Urinary bladder (tissue), 4 donors: ENCODE measurements at places on chromosomes 7 and 10.

- no peak for DNase-seq
These were observed 14.9 kb upstream of the COL13A1 start for GRCh38 chr10:69786791-69787190.

DNA sequence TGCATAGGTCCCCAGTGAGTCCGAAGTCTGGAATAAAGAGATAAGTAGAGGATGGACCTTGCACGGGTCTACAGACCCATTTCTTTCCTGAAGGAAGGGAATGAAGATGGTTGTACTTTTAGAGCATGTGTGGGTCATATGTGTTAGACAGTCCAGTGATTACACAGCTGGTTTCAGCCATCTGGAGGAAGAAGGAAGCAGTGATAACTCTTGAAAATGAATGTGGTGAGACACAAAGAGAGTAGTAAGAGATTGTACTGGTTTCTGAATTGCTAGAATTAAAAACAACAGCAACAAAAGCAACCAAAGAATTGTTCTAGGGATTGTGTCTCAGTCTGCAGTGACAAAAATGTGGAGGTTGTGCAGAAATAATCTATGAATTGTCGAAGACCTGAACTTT is 258.9 kb downstream of the SUGCT start:
- DNase-seq = no peak

GRCh38 chr10:71580415-71580814 is 139.2 kb downstream of the C10orf105 start:
- DNase-seq = no peak

DNA sequence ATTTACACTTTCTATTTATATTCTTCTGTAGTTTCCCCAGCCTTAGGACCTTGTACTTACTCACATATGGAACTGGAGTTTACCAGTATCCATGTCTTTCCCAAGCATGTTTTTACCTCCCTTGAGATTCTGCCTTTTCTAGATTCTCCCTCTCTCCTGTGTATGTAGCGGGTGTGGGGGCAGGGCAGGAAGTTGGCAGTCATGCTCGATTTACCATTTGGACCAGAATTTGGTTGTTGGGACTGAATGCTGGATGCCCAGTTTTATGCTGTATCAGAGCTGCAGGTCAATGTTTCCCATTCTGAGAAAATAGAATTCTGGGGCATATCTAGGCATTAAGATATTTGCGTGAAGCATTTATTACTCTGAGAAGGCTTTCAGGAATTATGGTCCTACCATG is 14.2 kb downstream of the INPP5F start:
- no peak for DNase-seq

- DNase-seq = no peak
These were observed 282.9 kb downstream of the CSTF2T start for GRCh38 chr10:51416494-51416893.

DNA sequence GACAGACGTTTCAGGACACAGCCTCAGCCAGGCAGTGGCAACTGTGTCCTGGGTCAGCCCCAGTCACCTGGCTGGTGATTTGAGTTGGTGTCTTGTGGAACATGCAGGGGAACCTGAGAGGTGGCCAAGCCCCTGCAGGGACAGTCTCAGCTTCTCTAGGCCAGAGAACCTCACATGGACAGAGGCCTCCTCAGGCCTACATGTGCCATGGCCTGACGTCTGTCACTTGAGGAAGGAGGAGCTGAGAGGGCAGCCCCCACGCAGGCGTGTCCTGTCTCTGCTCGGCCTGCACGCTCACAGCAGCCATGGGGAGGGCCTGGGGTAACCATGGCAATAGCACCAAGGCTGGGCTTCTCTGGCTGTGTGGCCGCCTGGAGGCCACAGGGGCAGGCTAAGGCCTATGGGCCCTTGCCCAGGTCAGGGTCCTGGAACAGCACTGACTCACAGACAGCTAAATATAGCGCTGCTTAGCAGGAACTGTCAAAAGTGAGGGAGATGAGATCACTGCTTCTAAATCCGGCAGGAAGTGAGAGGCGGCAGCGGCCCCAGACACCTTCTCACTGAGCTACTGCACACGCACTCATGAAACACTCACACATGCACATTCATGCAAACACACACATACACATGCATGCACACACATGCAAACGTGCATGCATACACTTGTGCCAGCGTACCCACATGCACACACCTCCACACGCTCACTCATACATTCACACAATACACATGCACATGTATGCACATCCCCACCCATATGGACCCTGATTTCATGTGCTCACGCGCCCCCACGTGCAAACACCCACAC is 57.0 kb downstream of the YKT6 start:
- no peak for DNase-seq

DNA sequence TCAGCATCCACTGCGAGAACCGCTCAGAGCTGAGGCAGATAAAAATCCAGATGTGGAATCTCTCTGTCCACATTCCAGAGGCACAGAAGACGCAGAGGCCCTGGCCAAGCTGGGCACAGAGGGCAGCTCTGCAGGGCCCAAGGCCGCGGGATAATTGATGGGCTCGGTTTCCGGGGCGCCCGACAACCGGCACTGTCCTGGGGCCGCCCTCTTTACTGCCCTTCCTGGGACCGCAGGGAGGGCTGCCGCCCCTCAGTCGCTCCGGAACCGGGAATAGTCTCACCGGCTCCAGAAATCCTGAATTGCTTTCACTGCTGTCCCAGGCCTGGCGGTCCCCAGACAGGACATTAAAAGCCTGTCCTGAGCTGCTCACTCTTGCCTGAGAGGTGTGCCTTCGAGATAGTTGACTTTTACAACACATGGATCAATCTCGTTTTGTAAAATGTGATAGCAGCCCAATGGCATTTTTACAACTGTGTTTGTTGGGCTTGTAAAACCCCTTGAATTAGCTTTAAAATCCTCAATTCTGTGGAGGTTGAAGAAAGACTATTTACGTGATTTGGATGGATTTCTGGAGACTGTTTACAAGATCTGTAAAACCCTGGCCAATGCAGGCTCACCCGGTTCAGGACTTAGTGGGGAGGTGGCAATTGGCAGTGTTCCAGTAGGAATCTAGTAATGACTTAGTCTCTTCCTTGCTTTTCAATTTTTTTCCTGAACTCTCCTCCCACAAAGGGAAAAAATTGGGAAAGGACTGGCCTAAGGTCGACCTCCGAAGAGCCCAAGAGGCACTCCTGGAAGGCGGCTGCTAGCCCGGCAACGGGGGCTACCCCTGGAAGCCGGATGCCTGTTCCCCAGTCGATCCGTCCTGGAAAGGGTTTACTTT is 1.4 kb upstream of the HOXA6 start:
- no peak for DNase-seq

GRCh38 chr7:2554661-2555111 is 638 bp downstream of the BRAT1 start:
- DNase-seq = no peak

- DNase-seq = no peak
These were observed 475.2 kb upstream of the CELF2 start for GRCh38 chr10:10542477-10542876.

DNA sequence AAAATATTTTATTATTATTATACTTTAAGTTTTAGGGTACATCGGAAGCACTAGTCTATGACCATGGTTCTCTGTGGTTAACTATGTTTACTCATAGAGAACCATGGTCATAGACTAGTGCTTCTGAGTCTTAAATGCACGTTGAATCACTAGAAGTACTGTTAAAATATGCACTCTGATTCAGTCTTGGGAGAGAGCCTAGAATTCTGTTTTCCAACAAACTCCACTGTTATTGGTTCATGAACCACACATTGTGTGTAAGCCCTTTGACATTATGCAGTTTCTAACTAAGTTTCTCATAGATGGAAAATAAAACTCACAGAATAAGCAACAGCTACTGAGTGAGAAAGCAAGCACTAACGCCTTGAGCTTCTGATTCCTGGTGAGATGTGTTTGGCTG is 1120.6 kb downstream of the SORCS1 start:
- DNase-seq = no peak

DNA sequence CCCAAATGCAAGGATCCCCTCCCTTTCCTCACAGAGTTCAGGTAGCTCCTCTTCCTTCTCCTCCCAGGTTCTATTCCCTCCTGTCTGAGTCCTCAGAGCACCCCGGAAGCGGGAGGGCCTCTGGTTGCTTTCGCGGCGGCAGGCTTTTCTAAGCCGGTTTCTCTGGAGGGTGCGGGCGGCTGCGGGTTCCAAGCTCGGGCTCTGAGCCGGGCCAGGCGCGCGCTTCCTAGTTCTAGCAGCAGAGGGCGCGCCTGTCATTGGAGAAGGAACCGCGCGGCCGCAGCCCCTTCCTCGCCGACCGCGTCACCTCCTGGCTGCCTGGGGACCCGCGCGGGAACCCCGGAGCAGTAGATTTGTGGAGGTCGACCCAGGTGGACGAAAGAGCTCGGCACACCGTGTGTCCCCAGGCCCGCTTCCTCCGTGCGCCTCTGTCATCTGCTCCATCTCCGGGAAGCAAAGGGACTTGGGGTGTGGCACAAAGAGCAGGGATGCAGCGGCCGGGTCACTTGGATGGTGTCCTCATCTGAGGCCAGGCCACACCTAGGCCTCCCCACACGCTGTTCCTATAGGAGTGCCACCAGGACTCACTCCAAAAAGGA is 389.0 kb upstream of the PODXL start:
- DNase-seq = no peak

DNA sequence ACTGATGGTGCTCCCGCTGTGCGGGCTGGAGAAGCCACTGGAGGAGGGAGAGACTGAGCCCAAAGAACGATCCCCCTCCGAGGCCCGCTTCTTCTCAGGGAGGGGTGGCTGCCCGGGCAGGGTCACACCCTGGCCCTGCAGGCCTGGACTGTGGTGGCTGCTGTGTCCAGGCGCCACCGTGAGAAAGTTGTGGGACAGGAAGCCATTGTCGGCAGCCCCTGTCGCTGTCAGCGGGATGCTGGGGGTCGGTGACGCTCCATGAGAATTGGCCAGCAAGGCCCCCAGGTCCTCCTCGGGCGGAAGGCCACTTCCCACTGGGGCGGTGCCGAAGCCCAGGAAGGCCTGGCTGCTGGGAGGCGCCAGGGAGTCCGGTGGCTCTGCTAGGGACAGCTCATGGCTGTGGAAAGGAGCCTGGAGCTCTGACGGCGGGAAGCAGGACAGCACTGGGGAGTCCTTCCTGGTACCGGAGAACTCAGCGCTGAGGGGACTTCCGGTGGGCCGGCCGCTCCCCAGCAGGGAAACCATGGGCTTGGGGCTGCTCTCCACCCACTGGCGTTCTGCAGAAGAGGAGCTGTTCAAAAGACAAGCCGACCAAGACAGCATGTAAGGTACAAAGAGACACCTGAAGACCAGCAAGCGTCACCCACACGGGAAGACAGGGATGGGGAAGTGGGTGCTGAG is 278.8 kb downstream of the TNS3 start:
- DNase-seq = no peak

DNA sequence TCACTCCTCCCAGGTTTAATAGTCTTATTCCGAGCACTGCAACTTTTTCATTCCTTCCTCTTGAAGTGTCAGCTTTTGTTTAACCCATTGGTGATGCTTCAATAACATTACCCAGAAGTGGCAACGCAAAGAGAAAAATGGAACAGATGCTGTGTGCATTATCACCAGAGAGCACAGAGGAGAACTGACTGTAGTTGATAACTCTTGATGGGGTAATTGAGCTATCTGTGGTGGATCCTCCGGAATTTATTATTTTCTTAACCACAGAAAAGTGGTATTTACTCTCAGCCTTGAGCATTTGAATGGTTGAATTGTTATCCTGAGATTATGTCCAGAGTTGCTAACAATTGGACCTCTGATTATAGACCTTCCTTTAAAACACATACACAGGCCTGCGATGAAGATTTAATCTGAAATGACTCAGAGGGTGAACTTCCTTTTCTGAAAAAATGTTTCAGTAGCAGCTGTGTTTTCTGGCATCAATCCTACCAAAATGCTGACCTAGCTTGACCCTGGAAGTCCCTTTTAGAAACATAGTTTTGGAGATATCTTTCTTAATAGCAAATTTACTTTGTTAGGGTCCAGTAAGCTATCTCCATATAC is 1584.4 kb upstream of the LRRTM3 start:
- no peak for DNase-seq

GRCh38 chr7:107228291-107228690 is 59.5 kb downstream of the HBP1 start:
- DNase-seq = no peak

- no peak for DNase-seq
These were observed 100.2 kb downstream of the TPK1 start for GRCh38 chr7:144735505-144736276.

DNA sequence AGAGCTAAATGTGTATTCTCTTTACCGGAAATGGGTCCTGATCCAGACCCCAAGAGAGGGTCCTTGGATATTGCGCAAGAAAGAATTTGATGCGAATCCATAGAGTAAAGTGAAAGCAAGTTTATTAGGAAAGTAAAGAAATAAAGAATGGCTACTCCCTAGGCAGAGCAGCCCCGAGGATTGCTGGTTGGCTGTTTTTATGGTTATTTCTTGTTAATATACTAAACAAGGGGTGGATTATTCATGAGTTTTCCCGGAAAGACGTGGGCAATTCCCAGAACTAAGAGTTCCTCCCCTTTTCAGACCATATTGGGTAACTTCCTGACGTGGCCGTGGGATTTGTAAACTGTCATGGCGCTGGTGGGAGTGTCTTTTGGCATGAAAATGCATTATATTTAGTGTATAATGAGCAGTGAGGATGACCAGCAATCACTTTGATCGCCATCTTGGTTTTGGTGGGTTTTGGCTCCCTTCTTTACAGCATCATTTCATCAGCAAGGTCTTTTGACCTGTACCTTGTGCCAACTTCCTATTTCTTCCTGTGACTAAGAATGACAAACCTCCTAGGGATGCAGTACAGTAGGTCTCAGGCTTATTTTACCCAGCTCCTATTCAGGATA is 60.4 kb downstream of the ARL4A start:
- no peak for DNase-seq

- DNase-seq = no peak
These were observed 141.2 kb upstream of the ZNF716 start for GRCh38 chr7:57308631-57309408.

GRCh38 chr7:102943423-102944169 is 30.8 kb downstream of the LRRC17 start:
- DNase-seq = no peak

- DNase-seq = no peak
These were observed 92.0 kb upstream of the FAM180A start for GRCh38 chr7:135840591-135840990.

- DNase-seq = no peak
These were observed 167.8 kb upstream of the ITGB1 start for GRCh38 chr10:33125522-33126517.

DNA sequence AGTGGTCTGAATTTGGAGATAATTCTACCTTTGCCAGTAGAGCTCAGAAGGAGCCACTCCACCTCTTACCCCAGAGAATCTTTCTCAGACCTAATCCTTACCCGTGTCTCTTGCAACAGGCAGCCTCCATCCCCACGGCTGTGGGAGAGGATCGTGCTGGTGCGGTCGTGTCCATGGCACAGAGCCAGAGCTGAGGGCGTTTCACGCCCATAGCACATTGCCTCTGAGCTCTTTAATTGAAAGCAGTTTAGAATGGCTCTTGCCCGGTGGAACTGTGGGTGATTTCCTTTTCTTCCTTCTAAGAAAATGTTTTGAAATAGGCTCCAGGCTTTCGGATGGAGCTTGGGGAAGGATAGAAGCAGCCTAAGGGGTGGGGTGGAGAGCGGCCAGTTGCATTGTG is 41.5 kb downstream of the PRF1 start:
- DNase-seq = no peak

- no peak for DNase-seq
These were observed 219.2 kb upstream of the PPP2R2D start for GRCh38 chr10:131681656-131682055.
